ENCODE measurements at places on chromosomes 12 and 14.

DNA sequence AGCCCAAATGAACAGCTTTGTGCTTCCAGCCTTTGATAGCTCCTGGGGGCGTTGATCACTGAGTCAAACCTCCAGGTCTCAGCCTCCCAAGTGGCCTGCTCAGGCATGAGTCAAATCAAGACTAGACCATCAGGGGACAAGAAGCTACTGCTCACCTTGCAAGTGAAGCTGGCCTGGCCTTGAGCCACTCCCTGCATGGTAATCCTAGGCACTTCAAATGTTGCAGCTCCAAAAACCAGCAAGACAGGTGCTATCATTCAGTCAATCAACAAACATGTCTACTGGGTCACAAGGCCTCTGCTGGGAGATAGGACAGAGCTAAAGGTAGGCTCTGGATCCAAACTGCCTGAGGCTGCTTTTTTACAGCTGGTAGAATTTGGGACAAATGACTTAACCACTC is 33.1 kb upstream of the NOS1 start:
- no peak for DNase-seq

DNA sequence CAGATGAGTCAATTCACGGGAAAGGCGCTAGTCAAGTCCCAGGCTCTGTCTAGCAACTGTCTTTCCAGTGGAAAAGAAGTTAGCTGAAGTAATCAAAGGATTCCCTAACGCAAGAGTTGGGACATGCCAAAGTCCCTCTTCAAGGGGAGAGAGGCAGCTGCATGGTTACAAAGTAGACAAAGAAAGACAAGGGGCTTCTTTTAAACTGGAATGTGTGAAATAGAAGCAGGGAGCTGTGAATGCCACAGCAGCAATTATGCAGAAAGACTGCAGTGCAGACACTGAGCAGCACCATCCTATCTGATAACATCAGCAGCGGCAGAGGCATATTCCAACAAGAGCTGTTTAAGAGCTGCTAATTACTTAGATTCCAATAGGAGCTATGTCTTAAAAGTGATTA is 12.5 kb upstream of the CIPC start:
- DNase-seq: no peak

- no peak for DNase-seq
Measured at GRCh38 chr14:35556548-35556947, 22.6 kb downstream of the INSM2 start.

DNA sequence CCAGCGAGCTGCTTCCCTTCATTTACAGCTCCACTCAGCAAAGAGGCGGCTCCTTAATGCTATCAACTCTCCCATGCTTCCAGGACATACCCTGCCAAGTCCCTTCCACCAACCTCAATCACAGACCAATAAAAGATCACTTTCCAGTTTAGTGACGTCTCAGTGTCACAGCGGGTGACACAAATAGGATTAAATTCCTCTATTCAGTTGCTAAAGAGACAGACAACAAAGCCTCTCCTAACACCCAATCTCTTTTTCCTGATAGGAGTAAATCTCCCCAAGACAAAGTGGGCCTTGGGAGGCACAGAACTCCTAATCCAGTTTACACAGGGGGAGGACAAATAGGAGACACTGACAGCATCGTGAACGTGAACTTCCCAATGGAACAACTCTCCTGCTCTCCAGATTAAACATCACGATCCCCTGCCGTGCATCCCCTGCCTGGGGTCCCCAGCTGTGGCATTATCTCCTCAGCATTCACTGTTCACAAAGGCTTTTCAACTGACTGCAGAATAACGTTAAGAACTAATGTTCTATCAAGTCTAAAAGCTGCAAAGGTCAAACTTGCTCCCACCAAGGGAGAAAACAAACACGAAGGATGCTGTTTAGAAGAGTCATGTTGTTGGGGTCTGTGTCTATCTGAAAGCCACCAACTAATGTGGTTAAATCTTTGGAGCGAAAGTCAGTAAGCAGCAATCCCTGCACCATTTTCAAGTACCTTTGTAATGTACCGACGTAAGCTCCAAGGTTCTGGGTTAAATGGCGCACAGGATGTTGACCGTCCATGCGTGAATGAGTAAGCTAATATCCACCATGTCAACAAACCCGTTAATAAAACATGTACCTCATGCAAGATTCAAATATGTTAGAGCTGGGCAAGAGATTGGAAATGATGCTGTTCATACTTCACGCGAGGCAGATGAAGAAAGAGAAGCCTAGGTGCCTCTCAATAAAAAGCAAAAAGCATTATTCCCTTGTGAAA is 31.5 kb downstream of the TMEM132D start:
- DNase-seq: no peak

DNA sequence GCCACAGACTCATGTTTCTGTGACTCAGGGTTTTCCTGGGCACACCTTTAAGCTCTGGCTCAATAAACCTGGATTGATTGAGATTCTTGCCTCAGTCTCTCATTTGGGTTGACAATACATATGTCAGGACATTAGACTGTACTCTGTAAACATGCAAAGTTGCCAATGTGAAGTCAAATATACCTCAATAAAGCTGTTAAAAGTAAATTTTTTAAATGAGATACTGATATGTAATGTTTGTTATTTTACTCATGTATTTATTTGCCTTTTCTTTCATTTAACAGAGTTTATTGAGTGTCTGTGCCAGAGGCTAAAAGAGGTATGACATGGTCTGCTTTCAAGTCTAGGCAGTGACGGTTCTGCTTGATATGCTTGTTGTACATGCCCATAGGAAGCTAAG is 3.7 kb upstream of the ETFBKMT start:
- no peak for DNase-seq

DNA sequence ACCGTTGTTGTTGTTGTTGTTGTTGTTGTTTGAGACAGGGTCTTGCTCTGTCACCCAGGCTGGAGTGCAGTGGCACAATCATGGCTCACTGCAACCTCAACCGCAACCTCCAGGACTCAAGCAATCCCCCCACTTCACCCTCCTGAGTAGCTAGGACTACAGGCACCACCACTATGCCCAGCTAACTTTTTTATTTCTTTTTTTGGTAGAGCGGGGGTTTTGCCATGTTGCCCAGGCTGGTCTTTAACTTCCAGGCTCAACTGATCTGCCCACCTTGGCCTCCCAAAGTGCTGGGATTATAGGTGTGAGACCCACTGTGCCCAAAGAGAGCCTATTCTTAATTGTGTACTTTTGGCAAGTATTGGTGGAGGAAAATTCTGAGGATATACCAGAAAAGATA is 25.7 kb downstream of the MOK start:
- DNase-seq: no peak

- no peak for DNase-seq
Measured at GRCh38 chr12:80187660-80188090, 88.3 kb downstream of the OTOGL start.

DNA sequence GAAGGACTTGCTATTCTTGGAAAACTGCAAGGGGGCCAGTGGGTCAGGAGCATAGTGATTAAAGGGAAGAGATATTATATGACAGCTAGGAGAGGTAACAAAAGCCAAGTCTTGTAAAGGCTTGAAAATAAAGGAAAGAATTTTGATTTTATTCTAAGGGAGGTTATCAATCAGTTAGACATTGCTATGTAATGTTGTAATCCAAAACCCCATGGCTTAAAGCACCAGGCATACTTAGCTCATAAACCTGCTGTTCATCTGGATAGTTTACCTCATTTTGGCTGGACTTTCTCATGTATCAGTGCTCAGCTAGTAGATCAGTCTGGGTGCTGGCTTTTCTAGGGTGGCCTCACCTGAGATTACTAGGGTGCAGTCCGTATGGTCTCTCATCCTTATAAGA is 680.9 kb upstream of the LMO3 start:
- DNase-seq: no peak

DNA sequence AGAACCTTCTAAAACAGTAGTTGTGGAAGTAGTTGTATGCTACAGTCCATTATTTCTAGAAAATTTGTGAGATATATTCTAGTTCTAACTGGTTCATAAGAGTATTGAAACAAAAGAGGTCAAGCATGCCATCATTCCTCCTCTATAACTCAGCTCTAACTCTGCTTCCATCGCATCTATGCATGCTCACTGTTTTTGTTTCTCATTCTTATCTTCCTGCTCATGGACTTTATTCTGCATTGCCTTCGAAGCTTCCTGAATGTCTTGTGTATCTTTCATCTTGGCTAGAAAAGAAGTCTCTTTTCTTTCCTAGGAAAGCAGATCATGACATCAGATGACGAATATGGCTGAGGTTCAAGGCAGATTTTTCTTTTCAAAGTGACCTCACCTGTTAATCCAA is 402 bp downstream of the LMNTD1 start:
- DNase-seq: no peak

DNA sequence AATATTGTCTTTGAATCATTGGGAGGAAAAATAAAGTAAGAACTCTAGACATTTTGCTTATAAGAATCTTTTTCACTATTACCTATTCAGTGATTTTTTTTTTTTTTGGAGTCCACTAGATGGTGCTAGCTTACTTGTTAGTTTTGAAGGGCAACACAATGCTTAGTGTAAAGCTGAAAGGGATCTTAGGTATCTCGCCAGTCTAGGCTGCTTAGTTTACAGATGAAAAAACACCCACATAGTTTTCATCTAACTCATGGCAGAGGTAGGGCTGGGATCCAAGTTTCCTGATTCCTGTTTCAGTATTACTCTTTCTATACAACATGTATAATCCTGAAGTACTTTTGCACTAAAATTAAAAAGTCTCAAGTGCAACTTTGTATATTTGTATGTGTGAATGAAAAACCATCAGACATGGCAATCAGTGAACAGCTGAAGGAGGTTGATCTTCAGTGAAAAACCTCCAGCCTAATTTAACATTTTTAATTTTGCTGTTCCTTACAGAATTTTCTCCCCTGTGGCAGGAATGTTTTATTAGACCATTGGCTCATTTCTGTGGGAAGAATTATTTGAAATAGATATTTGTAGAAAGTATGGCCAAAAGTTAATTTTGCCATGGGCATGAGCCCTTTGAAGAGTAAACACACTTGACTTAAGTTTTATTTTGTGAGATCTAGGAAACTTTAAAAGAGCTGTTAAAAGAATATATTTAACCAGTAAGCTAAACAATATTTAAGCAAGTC is 40.7 kb downstream of the LRRIQ1 start:
- DNase-seq: no peak

GRCh38 chr12:109952873-109953272 is 43.3 kb downstream of the GIT2 start:
- no peak for DNase-seq

- no peak for DNase-seq
Measured at GRCh38 chr12:80838708-80839107, 99.0 kb downstream of the LIN7A start.

DNA sequence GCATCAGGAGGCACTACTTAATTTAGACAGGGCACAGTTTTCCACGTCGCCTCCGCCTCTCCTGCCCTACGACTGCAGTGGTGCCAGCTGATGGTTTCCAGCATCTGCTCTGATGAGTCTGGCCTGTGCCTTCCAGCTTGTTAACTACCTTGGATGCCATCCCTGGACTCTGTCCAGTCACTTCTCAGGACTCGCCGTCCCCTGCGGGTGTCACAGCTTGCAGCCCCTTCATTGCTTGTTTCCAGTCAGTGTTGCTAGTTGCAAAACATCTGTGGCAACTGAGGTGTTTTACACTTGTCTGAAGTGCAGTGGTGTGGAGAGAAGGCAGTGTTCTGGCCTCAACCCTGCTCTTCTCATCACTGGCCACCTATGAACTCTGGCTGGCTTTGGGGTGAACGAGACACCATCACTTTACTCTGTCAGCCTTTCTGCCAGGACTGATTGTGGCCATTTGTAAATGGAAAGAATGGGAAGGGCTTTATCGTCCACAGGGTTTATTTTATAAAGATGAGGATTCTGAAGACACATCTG is 8.3 kb downstream of the ADGRD1 start:
- no peak for DNase-seq

DNA sequence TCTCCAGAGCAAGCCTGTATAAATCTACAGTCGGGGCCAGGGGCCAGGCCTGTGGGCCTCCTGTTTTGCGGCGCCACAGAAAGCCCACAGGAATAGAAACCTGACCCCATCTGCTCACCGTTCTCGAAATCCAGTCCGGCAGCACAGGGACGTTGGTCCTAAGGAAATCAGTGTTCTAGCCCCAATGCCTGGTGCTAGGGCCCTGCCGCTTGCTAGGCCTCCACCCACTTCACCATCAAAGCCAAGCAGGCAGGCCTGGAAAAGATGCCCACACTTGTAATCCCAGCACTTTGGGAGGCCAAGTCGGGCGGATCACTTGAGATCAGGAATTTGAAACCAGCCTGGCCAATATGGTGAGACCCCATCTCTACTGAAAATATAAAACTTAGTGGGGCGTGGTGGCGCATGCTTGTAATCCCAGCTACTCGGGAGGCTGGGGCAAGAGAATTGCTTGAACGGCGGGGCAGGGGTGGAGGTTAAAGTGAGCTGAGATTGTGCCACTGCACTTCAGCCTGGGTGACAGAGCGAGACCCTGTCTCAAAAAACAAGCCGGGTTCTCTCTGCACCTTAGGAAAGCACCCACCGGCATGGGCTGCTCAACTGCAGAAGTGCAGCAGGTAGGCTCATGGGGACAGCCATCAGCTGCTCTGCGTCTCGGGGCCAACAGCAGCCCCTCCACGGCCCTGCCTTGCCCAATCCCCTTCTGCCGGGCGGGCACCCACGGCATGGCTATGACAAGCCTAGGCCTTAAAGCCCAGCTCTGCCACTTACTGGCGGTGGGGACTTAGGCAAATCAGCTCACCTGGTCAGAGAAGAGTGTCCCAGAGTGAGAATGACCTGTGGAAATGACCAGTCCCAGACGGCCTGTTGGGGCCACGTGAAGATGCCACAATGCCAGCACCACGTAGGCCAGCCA is 47.4 kb downstream of the VWF start:
- no peak for DNase-seq

- no peak for DNase-seq
Measured at GRCh38 chr14:59161561-59162175, 26.8 kb upstream of the DAAM1 start.

DNA sequence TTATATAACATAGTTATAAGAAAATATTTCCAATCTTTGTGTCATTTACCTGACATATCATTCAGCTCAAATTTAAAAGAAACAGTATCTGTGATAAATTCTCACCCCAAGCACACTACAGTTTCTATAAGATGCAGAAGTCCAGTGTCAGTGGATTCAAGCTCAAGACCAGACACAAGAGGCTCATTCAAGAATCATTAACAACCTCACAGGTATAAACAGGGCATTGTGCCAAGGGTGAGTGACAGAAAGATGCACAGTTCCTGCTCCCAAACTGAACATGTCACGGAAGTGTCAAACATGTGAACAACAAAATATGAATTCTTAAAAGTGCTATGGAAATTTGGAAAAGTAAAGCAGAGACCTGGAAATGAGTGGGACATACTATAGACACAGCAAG is 12.8 kb downstream of the ATP2B1 start:
- DNase-seq: no peak

GRCh38 chr14:72961579-72962335 is 35.5 kb downstream of the DCAF4 start:
- DNase-seq: no peak
